ENCODE measurements at places on chromosomes 4 and X.

DNA sequence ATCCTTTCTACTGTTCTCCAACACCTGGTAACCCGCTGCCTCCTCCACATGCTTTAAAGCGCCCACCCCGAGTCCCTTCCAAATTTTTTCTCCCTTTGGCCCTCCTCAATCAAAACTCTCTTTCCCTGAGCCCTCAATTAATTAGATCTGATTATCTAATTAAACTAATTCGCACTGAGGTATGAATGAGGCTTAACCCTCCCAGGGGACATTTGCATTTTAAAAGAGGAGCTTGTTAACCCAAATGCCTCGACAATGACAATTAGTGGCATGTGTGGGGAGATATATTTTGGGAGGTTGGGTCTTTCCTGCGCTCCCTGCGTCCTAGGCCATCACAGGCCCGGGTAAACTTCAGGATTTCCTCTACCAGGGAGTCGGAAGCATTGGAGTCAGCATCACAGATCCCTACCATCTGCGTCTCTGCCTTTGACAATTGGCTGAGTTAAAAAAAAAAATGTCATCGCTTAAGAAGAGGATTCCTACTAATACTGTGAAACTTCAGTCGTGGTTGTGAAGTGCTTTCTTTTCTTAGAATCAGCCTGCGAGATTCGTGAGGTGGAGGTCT lies 50.6 kb downstream of the TENM3 start:
- DNase-seq = no peak

DNA sequence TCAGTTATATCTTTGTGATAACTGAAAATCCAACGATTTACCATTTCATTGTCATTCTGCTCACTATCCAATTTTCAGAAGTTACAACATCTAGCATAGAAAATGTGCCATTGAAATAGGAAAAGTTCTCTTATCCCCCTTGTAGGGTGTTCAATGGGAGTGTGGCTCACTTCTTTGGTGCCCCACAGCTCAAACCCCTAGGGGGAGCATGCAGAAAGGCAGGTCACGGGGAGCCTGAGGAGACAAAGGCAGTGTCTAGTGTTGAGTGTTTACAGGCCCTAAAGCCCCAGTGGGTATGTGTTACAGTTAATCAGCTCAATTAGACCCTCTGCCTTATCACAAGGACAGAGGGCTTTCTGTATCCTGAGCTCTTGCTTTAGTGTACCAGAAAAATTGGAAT lies 243.4 kb upstream of the GRID2 start:
- no peak for DNase-seq

DNA sequence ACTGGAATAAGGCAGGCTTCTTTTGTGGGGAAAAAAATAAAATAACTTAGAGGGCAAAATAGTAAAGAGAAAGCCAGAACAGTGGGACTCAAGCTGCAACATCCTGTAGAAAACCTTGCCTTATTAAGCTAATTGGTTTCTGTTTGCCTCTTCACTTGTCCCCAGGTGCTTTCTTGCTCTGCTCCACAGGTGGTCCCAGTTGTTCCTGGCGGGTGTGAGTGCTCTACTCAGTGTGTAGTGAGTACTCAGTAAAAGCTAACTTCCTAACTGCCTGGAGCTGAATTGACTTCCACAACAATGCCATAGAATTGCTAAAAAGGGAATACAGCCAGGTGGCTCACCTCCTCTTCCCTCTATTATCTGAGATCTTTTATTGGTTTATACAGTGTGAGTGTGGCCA lies 930.2 kb downstream of the C4orf33 start:
- no peak for DNase-seq

DNA sequence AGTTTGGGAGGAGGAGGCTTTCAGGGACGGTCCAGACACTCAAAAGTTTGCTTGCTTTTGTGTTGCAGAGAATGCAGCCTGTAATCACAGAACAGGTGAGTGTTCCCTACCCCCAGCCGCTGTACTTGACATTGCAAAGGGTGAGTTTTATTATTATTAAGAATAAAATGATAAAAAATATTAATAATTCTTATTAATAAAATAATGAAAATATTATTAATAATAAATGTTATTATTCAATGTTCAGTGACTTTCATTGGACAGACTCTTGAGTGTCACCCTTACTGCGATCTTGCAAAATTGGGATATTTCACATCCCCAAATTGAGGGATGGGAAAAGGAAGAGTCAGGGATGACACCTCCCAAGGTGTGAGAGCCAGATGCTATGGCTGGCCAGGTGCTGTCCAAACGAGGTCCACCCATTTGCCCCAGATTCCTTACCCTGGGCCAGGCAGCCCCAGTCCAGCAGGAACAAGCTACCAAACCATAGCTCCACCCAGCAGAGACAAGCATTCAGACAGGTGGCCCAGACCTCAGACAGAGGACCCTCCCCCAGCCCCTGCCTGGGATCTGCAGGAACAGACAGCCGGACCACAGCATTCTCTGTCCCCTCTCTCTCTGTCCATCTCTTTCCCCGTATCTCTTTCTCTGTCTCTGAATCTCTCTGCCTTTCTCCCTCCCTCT lies 22.4 kb downstream of the IL3RA start:
- DNase-seq = no peak

DNA sequence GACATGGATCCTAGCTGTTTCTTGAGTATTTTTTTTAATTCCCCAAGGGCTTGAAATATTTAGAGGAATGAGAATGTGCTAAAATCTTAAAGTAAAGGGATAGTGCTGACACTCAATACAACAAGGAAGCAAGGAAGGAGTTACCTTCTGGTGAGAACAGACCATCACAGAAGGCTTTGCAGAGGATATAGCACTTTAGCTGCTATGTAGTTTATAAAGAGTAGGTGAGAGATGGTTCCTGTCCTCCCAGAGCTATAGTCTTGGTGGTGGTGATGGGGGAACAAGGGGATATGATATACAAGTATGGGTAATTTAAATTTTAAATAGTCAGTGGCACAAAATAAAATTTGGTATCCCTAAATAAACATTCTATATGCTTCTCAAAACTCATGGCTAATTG lies 47.6 kb downstream of the MTHFD2L start:
- no peak for DNase-seq

DNA sequence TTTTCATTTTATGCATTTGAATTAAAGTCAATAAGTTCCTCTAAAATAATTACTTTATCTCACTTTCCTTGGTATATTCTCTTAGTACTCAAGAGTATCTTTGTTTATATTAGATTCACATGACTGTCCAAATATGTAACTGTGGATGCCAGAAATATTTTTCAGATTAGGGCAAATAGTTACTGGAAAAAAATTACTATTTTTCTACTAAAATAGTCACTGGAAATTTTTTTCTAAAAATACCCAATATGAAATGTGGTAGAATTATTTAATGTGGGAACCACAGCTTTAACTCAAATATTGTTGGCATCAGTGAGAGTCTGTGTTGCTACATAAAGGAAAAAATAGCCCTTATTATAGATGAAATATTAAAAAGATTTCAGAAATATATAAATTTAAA lies 70.4 kb upstream of the NMU start:
- DNase-seq = no peak
